Spleen (tissue), 13 donors: ENCODE measurements at places on chromosomes 16 and 17. TPM values are rescaled to one million over a fixed set of nuclear protein-coding genes. Genes with fewer than 3 reads are reported as not detected.

RTN4RL1 gene
- polyA plus RNA-seq: 0.26 TPM

CACNA1H gene
- polyA plus RNA-seq: 1.1 TPM

WNT9B gene
- 0.29 TPM for polyA plus RNA-seq

KRTAP16-1 gene
- polyA plus RNA-seq: not detected

HS3ST3A1 gene
- 1.9 TPM for polyA plus RNA-seq

GGT6 gene
- polyA plus RNA-seq: not detected

CD300H gene
- 1.5 TPM for polyA plus RNA-seq

GAST gene
- not detected for polyA plus RNA-seq

- no peak for DNase-seq
Measured at GRCh38 chr16:56203052-56203451, 11.8 kb downstream of the GNAO1 start.

GRCh38 chr17:30405161-30405560 lies 26.4 kb downstream of the CPD start:
- DNase-seq: no peak

DNA sequence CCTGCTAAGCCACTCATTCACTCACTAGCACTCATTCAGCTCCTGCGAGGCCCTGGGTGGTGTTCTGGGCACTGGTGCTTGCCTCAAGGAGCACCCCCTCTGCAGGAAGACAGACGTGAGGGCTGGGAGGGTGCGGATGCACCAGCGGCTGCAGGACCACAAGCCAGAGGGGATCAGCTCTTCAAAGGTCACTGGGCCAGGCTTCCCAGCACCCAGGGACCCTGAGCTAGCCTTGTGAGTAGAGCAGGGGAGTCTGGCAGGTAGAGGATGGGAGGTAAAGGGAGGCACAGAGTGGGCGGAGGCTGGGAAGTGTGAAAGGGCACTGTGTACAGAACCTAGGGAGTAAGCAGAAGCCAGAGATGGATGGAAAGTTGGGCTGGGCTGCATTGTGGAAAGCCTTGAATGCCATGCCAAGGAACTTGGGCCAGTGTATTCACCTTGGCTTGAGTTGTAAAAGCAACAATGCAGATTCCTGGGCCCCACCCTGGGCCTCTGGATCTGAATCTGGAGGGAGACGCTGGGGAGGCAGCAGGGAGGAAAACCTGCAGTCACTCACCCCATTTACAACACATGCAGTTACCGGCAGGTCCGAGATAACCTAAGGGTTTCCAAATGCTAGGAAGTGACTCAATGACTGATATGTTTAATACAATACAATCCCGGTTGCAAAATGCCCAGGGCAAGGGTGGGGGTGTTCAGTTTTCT lies 1.7 kb downstream of the IL4R start:
- peak; percentile 89 for DNase-seq

GRCh38 chr17:77281122-77281903 lies 140.5 kb downstream of the SEC14L1 start:
- DNase-seq: peak; percentile 84

DNA sequence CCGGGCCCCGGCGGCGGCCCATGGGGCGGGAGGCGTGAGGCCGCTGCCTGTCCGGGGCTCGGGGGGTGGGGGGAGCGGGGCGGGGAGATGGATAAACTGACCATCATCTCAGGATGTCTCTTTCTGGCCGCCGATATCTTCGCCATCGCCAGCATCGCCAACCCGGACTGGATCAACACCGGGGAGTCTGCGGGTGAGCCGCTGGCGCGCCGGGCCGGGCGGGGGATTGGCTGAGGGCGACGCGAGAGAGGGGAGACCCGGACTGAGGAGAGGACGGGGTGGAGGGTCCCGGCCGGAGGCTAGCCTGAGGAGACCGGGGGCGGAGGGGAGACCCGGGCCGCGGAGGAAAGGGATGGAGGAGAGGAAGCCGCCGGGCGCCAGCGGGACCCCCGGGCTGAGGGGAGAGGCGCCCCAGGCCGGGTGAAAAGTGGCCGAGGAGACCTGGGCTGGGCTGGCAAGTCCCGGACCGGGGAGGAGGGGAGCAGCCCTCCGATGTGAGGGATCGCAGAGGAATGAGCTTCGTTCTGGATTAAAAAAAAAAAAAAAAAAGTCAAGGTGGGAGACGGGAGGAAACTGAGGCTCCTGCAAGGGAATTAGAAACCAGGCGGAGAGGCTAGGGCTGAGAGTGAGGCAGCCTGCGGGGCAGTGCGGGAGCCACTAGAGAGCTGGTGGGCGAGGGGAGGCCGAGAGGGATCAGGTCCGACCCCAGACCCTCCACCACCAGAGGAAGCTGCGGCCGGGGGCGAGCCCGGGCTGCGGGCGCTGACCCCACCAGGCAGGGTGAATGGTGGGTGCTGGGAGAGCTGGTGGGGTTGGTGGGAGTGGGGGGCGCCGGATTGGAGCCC lies 526 bp downstream of the MOSMO start:
- DNase-seq: peak; percentile 86

GRCh38 chr16:85158743-85159178 lies 46.5 kb upstream of the CIBAR2 start:
- no peak for DNase-seq

DNA sequence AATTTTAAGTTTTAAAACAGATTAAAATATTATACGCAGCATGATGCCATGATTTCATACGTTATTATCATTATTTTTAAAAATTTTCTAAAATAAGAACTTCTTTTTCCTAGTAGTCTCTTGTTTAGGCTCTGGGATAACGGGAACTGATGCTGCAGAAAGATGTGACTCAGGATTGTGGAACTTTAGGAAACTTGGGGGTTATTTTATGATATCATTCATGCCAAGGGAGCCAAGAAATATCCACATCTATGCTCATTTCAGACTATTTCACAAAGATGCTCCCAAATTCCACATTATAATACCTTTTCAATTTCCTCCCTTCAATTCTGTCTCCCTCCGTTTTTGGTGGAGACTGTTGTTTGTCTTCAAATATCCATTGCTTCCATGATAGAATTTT lies 236.4 kb downstream of the HS3ST3A1 start:
- DNase-seq: no peak

DNA sequence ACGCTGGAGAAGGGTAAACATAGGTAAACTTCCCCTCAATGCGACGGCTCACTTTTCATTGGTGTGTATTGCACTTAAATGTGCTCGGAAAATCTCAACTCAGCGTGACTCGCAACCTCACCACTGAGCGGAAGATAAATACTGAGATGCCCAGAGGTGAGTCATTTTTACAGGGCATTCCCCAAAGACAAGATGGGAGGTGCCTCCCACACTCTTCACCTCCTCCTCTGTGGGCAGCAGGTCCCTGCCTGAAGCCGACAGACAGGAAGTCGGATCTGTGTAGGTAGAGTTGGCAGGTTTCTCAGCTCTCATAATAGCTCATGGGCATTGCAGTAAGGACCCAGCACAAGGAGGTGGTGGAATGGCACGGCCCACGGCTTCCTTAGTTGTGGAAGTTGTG lies 274.6 kb upstream of the HSBP1 start:
- DNase-seq: no peak

DNA sequence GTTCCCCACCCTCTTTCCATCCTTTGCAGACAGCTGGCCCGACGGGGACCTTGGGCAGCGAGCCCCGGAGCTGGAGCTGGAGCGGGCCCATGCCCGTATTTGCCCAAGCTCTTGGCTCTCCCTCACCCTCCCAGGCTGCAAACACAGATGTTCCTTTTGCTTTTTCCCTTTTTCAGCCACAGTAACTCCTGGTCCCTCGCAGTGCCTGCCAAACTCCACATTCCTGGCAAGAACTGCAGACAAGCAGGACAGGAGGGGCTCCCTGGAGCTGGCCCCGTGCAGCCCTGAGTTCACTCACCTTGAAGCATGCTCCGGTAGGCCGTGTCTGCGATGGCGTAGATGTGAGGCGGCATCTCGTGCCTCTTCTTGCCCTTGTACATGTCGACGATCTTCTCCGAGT lies 33.9 kb downstream of the MYH11 start:
- peak; percentile 68 for DNase-seq

DNA sequence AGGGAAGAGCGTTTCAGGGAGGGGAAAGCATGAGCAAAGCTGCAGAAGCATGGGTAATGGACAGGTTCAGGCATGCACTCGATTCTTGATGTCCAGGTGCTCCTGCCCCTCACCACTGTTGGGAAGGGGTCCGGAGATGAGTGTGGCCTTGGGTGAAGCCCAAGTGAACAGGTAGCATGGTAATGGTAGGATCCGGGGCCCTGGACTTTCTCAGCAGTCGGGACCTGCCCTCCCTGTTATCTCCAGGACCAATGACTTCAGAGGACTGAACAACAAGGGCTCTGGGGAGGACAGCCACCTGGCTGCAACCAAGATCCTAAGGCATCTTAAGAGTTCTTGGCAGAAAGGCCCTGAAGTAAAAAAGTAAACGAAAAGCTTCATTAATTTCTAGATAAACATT lies 306.8 kb downstream of the CPPED1 start:
- DNase-seq: no peak

GRCh38 chr17:73498886-73499554 lies 145.2 kb downstream of the SDK2 start:
- peak; percentile 56 for DNase-seq

GRCh38 chr17:29592850-29593551 lies at the start of gene ANKRD13B:
Gene ANKRD13B (plus strand): TSS chr17:29593132. CDS start chr17:29593622, 490 bp downstream.
- DNase-seq: peak; percentile 90

GRCh38 chr16:3824121-3824795 lies 56.3 kb downstream of the CREBBP start:
- no peak for DNase-seq

DNA sequence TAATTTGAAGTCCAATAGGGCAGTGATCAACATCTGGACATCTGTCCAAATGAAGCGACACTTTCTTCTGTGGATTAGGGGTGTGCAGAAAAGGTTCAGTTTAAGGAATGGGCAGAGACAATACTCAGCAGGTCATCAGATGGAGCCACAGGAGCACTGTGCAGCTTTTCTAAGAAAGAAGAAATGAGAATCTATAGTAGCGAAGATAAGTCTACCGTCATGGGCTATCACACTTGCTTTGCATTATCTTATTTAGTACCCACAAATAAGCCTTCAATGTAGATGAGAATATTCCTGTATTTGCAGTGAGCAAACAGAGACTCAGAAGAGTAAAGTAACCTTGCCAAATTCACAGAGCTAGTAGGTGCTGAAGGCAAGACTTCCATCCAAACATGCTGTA lies 412.0 kb upstream of the GOT2 start:
- DNase-seq: no peak

DNA sequence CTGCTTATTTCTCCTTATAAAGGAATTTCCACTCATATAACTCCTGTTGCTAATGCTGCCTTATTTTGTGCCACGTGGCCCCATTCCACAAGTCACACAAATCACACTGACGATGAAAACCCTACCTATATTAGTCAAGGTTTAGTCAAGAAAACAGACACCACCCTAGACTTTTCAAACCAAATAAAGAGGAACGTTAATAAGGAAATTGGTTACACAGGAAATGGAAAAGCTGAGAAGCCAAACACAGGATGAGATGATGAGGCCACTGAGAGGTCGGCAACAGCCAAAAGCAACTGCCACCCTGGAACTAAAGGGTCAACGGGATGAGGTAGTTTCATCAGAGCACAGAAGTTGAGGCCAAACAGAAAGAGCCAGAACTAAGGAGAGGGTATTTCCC lies 47.3 kb upstream of the ALOX12 start:
- no peak for DNase-seq

DNA sequence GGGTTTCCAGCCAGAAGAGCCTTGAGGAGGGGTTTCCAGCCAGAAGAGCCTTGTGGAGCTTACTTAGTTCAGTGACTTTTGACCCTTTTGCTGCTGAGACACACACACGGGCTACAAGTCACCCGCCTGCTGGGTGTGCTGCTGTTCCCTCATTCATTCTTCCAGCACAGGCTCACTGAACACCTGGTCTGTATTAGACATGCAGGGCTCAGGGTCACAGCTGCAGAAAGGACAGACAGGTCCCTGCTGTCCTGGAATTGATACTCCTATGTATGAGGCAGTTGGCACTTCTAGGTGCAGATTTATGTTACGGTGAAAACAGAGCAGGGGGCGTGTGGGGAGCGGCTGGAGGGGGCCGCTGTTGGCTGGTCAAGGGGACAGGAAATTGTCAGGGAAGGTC lies 6.8 kb downstream of the CACNG4 start:
- DNase-seq: no peak

- no peak for DNase-seq
Measured at GRCh38 chr17:74358697-74359096, 3.0 kb downstream of the BTBD17 start.

- DNase-seq: no peak
Measured at GRCh38 chr17:29664743-29665480, 42.2 kb upstream of the CORO6 start.

- DNase-seq: no peak
Measured at GRCh38 chr17:51475730-51476129, 215.4 kb downstream of the UTP18 start.

- DNase-seq: no peak
Measured at GRCh38 chr16:85851034-85851785, 47.8 kb upstream of the IRF8 start.

- DNase-seq: peak; percentile 36
Measured at GRCh38 chr17:31408586-31408985, 17.1 kb downstream of the RAB11FIP4 start.
